Activated CD8-positive, alpha-beta memory T cell treated with anti-CD3 and anti-CD28 coated beads, Interleukin-2, amount 50 U/mL, for 48 hours (primary cell): ENCODE measurements at places on chromosomes 2 and 18.

- no peak for DNase-seq
These were observed 21.6 kb upstream of the INO80C start for GRCh38 chr18:35519148-35519899.

GRCh38 chr2:30448866-30449265 lies 1.8 kb downstream of the LCLAT1 start:
- DNase-seq: no peak

DNA sequence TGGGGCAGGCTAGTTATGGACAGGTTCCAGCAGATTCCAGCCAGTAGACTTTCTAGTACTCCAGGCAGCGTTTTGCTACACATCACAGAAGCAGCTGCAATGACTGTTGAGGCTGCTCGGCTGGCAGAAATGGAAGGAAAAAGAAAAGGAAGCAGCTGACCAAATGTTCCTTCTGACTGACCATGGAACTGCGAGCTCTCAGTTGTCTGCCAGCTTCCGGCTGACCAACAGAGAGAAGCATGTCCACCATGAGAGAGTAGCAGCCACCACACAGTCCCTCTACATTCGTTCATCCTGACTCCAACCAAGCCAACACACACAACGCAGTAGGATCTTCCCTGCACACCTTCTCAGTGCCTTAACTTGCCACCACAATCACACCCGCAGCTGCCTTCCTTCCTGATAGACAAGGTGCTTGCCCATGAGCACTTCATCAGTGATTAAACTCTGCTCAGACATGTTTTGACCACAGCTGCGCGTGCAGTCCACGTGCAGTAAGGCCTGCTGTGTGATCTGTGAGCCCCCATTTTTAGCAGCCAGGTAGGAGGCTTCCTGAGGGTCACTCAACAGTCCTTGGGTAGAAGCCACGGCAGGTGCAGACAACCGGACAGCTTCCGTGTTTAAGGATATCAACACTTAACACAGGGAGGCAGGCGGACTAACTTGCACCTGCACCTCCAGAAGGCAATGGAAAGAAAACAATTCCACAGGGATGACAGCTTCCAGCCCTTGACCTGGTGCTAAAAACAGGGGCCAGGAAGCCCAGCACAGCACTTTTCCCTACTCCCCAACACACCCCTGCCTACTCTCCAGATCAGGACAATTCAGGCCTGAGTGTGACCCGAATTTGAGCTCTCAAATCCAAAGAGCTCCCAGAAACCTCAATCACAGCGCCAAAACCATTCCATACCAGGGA lies 996 bp downstream of the TGFBRAP1 start:
- peak; percentile 61 for DNase-seq

DNA sequence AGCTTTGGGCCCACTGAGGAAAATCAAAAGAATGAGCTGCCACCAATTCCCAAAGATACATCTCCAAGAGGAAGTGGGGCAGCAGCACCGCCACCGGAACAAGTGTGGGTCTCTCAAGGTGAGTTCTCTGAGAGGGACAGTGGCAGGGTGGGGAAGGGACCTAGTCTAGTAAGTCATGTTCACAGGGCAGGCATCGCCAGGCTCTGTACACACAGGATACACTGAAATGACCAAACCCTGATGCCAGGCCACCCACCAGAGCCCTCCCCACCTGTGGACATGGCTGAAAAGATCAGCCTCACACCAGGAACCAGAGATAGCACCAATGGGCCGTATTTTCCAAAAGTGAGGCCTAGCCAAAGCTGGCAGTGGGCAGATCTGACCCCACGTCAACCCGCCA lies 108.2 kb upstream of the SMAD2 start:
- no peak for DNase-seq

DNA sequence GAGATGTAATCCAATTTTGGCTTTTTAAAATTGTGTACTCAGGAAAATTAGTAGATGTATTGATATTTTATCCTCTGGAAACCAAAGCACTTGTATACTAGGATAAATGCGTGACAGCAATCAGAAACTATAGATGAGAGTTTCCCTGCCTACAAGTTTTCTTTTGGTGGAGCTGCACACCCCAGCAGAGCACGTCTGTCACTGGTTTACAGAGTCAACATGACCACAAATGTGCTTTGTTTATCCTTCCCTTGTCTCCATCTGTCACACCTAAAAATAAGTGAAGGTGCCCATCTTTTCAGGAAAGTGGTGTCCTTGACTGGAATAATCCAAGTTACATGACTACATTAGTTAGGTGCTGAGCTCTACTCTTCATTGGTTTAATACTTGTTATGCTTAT lies 210.4 kb upstream of the DSEL start:
- no peak for DNase-seq

- no peak for DNase-seq
These were observed 408.2 kb downstream of the TSN start for GRCh38 chr2:122163617-122164016.

GRCh38 chr18:73752965-73753364 lies 394.7 kb downstream of the FBXO15 start:
- DNase-seq: no peak

DNA sequence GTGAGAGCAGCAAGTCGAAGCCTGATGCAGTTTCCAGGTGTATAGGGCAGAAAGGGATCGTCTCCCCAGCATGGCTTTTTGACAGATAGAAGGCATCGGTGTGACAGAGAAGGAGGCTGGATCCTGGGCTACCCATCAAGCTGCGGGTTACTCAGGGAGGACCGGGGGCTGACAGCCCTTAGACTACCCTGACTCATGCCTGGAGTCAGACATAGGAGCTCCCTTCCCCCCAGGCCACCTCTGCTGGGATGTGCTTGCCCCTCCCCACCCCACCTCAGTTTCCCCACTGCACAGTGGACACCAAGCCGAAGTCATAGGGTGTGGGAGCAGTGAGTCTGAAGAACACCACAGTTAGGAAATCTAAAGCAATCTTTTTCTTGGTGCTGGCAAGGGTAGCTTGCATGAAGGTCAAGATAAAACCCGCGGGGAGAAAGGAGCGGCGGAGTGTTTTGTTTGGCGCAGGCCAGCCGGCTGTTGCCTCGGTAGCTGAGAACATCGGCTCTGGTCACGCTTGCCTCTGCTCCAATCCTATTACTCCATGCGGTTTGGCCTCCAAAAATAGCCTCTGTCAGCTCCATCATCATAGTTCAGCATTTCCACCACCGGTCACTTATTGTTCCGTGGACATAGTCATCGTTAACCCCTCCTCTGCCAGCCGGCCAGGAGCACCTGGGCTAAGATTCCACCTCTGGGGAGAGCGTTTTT lies 169.2 kb upstream of the GLI2 start:
- no peak for DNase-seq

DNA sequence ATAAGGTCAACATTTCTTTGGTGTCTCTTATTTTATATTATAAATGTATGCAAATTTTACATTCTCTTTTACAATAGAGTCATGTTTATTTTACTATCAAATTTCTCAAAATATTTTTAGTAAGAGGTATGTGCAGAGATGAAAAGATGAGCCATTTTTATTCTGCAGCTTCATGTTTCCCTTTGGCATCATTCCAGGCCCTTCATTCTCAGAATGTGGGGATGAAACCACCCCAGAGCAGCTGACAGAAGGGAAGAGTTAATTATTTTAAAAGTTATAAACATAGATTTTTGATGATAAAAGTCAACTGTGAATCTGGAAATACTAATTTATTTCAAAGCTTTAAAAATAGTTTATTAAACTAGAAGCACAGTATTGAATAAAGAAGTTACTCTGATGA lies 12.8 kb upstream of the FSHR start:
- no peak for DNase-seq

DNA sequence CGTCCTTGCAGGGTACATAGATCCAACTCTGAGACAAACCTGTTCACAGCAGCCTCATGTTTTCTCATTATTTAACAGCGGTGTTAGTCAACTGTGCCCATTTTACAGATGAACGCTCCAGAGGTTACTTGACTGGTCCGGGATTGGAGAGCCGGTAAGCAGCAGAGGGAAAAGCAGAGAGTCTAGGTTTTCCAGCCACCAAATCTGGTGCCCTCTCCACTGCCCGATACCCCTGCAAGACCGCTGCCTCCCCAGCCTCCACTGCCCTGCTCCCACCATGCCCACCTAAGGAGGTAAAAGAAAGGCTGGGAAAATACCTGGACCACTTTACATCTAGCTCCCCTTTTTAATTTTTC lies 51.5 kb downstream of the EIPR1 start:
- DNase-seq: no peak

DNA sequence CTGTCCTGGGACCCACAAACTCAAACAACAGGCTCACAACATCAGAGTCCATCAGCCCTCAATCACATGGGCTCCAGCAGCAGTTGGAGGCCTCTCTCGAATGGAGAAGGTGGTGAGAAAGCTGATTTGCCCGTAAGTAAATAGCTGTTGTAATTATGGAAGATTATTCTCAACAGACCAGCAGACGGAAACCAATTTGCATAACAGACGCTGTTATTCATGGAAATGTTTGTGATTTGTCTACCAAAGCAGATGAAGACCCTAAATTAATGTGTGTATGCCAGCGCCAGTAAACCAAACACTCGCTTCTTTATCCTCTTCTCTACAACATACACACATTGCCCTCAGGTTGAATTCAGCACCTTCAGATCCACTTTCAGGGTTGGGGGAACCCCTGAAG lies 23.4 kb upstream of the GALNT14 start:
- no peak for DNase-seq

GRCh38 chr2:138874251-138874650 lies 94.1 kb upstream of the NXPH2 start:
- no peak for DNase-seq

GRCh38 chr18:66761166-66761565 lies 157.3 kb upstream of the CDH19 start:
- no peak for DNase-seq

DNA sequence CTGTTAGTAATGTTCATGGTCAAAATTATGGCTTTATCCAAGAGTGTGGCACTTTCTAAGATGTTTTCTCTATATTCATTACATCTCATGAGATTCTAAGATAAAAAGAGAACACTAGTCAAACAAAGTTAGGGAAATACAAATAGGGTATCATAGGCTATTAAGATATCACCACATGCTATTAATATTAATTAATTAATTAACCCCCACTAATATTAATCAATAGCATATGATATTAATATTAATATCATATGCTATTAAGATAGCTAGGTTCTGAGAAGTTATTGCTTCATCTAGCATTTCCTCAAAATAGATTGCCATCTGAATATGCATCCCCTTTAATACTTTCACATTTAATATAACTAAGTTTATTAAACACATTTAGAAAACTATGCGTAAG lies 22.1 kb downstream of the DSG3 start:
- DNase-seq: no peak

- no peak for DNase-seq
These were observed 29.3 kb downstream of the FHOD3 start for GRCh38 chr18:36326771-36327170.

DNA sequence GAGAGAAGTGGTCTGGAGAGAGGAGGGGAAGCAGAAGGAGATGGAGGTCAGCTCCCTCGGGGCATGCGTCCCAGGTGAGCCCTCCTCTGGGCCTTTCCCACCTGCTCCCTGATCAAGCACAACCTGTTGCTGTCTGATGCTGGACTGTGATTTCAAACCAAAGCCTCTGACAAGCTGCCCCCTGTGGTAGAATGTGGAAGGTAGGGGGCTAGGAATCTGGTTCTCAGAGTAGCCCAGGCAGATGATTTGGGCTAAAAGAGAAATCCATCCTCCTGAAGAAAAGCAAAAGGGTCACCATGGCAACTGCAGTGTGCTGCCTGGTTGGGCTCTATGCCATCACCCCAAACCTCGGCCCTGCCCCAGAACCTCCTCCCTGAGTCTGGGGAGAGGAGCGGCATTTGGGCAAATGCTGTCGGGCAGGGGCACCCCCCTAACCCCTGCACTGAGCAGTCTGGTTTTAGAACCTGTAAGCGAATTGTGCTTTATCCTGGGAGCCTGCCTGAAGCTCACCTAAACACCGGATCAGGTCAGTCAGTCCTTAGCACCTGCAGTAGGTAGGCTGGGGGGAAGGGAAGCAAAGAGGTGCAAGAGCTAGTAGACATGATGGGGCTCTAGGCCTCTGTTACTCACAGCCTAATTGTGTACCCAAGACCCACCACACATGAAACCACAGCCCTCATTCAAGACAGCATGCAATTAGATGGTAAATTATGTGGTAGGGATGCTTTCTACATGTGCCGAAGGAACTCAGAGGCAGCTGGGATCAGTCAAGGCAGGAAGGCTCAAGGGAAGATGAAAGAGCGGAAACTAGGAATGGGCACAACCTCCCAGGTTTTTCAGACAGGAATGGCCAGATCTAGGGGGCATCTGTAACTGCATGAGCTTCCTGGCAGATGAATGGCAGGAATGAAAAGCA lies 83.5 kb downstream of the DNMT3A start:
- DNase-seq: no peak
